ENCODE measurements at places on chromosomes 2 and 18.
A peak's percentile ranks its signal among the peaks of the same experiment; 100 is the strongest.

- no peak for DNase-seq
Observed at GRCh38 chr2:30880516-30880915, 73.3 kb upstream of the CAPN13 start.

DNA sequence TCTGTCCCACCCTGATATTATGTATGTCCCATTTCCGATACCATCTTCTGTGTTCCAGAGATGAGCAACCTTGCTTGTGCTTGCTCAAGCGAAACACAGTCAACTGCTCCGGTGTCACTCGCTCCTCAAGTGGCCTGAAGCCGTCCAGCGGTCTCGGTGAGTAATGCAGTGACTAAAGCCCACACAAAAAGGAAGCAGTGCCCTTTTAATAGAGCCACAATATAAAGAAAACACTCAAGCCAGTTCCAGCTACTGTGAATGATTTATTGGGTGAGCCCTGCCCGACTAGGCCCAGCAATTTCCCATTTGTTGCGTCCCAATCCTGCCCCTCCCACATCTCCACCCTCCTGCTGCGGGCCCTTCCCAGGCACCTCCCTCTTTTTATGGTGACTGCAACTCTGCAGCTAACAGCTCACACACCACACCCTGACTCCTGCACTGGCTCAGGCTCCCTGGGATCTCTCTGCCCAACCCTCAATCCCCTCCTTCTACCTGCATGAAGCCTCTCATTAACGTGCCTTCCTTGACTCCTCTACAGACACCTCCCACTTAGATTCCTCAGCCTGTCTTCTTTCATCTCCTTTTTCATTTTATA, 44.2 kb upstream of the DSC1 start:
- no peak for DNase-seq

DNA sequence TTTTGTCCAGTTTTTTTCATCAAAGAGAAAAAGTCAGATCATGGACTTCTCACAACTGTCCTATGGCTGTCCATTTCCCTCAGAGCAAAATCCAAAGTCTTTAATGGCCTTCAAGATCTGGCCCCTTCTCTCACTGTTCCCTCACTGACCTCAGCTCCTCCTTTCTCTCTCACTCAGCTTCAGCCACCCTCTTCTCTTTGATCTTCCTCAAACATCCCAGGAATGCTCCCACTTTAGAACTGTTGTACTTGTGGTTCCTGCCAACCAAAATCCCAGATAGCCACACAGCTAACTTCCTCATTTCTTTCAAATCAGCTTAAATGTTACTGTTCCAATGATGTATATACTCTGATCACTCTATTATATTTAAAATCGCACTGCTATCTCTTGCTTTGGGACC, 82.9 kb downstream of the NUP35 start:
- no peak for DNase-seq

DNA sequence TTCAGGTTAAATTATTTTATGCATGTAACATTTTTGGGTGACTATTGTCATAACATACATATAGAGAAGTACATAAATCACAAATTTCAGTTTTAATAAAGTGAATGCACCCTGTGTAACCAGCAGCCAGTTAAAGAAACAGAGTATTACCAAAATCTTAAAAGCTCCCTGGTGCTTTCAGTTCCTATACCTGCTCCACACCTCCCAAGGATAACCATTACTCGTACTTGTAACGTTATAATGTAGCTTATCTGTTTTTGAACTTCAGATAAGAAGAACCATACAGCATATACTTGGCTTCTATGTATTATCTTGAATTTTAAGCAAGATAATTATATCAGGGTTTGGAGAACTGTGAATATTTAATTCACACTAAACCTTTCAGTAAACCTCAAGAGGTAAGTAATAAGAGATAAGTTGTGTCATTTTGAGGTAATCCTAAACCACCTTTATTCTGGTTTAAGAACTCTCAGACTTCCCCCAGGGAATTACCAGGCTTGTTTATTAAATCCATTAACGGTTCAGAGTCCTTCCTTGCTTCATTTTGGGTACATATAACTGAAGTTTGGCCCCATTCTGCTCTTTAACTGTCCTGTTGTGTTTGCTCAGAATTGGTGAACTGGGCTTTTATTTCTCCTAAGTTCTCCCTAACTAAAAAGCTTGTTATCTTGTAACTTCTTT, 58.6 kb downstream of the LCLAT1 start:
- DNase-seq, result no peak

DNA sequence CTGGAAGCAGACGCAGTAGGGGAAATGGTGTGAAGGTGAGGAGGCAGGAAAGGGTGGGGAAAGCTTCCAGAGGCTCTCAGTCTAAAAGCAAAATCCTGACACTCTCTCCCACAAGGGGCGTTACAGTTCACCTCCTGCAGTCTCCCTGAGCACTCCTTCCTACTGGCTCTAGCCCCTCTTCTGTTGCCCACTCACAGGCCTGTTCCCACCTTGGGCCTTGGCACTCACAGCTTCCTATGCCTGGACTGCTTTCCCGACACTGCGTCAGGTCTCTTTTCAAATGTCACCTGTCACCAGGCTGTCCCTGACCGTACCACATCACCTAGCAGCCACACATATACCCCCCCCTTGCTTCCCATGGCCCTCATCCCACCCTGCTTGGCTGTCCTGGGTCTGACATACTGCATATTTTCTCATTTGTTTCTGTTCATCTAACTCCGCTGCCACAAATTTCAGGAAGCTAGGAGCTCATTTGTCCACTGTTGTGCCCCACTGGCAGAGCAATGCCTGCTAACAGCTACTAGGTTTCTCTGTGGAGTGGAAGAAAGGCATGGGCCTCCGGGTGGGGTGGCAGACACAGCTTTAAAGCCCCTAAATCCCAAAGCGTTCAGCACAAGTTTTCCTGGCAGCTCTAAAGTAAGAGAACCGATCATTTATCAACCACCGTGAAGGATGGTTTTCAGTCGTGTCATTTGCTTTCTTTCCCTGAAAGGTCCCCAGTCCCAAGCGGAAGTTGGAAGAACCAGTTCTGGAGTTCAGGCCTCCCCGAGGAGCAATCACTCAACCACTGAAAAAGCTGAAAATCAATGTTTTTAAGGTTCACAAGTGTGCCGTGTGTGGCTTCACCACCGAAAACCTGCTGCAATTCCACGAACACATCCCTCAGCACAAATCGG, 118.8 kb downstream of the ZNF532 start:
- no peak for DNase-seq

GRCh38 chr2:169767243-169767888, 31.3 kb upstream of the SSB start:
- DNase-seq, result peak; percentile 48

DNA sequence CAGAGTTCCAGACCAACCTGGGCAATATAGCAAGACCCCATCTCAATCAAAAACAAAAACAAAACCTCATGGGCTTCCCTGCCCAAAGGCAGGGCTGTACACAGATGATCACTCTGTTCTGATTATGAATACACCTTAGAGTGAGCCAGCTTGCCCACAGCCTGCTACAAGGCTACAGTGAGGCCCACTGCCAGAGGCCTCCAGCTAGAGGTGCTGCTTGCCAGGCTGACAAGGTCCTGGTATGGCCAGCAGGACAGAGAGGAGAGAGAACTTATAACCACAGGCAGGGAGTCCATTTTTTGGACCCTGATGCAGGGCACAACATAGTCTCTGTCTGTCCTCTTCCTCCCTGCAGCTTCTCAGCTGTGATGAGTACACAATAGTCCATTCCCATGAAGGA, 41.5 kb downstream of the KANSL3 start:
- DNase-seq, result no peak

DNA sequence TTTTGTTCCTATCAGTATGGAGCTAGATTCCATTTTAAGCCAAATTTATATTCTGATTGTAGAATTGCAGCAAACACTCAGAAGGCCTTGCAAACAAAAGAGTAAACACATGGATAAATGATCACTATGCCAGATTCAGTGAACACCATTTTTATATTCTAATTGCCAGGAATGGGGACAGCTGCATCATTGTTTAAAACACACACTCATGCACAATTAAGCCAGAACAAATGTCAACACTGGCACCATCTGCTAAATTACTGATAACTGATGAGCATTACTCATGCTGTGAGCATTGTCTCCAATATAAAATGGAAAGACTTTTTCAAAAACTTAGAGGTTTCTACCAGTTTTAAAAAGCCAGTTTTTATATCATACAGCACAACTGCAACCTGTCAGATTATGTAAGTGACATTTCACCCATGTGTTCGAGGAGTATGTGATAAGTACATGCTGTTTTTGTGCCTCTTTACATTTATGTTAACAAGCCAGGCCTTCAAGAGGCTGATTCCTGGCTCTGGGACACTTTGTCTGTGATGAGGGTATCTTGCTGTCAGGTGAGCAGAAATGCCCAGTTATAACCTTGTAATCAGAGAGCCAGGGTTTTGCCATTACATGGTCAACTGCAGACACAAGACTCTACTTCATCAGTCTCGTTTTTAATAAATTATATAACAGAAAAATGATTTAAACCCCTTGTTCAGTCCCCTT, 4.4 kb upstream of the ST8SIA5 start:
- DNase-seq, result no peak
